ENCODE measurements at places on chromosomes 3 and 15. TPM values are rescaled to one million over a fixed set of nuclear protein-coding genes. Genes with fewer than 3 reads are reported as not detected.
A peak's percentile ranks its signal among the peaks of the same experiment; 100 is the strongest.

KBTBD12 gene
- total RNA-seq: not detected

GOLGA8T gene
- 2.6 TPM for total RNA-seq

LDHAL6B gene
- total RNA-seq: not detected

TRMT10C gene
- total RNA-seq: 22.8 TPM

GOLGA6L10 gene
- 4.2 TPM for total RNA-seq

IL1RAP gene
- 10.5 TPM for total RNA-seq

FOXB1 gene
- total RNA-seq: 0.74 TPM

COL8A1 gene
- total RNA-seq: not detected

DVL3 gene
- total RNA-seq: 39.9 TPM

GPR160 gene
- 9.7 TPM for total RNA-seq

CLASP2 gene
- 49.4 TPM for total RNA-seq

FOXL2NB gene
- total RNA-seq: not detected

VWA5B2 gene
- total RNA-seq: 0.25 TPM

DNA sequence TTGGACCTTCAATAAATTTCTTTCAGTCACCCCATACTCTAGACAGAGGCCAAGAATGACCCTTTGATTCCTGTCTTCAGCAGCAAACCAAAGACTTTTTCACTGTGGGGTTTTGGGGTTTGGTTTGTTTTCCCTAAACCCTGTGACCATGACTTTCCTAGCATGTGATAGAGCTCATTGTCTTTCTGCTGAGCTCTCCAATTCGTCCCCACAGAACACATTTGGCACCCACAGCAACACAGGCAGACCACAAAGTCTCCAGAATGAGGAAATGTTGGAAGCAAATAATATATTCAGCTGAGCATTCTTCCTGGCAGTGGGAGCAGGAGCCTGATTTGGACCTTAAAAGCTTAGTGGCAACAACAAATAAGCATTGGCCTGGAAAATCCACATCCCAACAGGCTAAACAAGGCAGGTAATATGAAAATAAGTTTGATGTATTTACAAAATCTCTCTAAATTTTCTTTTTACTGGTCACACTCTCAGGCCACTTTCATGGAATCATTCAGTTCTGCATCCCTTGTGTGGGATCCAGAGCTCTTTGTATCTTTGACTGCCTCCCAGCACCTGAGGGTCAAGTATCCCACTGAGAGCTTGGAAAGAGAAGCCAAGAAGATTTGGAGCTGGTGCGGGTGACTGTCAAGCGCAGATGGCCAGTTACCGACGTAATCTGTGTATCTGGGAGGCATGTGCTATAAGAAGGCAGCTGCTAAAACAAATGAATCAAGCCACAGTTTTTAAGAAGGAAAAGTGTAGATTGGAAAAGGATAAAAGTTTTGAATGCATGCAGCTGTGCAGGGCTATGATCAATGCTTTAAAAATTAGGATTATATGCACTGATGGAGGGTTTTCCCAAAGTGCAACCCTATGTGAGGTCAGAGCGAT, 36.5 kb upstream of the CPB1 start:
- DNase-seq: no peak

- no peak for DNase-seq
Observed at GRCh38 chr3:39808467-39809180, 785 bp upstream of the MYRIP start.

DNA sequence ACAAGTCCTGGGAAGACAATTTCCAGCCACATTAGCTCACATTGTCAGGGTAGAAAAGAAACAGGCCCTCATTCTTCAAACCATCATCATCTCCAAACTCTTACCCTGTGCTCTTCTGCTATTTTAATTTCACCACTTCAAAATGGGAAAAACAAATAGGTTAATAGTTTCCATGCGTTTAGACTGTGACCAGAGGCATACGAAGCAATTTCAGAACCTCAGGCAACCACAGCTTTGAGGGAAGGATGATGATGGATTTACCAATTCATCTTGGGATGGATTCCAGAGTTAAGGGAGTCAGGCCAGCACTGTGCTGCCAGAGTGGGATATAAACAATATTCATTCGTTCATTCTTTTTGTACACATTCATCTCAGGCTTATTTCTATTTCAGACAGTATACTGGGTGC, 307.8 kb upstream of the TPRG1 start:
- no peak for DNase-seq

- no peak for DNase-seq
Observed at GRCh38 chr15:50107157-50107556, 11.9 kb downstream of the ATP8B4 start.

DNA sequence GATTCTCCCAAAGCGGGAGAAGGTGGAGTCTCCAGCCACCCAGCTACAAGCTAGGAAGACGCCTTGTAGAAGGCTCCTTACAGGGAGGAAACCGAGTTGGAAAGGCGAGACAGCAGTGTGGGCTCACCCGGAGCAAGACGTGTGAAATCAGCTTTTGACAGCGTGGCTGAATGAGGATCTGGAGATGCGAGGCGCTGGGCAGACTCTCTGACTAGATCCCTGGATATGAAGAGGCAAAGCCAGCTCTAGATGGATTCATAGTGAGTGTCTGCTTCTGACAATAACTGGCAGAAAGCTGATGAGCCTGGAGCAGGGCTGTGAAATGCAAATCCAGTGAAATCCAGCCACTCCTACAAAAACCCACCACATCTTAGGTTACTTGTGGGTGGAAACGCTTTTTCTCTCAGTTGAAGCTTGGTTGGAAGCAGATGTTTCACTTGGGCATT, 41.0 kb downstream of the GOLGA6A start:
- DNase-seq: no peak

- DNase-seq: peak; percentile 84
Observed at GRCh38 chr15:31434588-31435260, 108.1 kb downstream of the KLF13 start.

DNA sequence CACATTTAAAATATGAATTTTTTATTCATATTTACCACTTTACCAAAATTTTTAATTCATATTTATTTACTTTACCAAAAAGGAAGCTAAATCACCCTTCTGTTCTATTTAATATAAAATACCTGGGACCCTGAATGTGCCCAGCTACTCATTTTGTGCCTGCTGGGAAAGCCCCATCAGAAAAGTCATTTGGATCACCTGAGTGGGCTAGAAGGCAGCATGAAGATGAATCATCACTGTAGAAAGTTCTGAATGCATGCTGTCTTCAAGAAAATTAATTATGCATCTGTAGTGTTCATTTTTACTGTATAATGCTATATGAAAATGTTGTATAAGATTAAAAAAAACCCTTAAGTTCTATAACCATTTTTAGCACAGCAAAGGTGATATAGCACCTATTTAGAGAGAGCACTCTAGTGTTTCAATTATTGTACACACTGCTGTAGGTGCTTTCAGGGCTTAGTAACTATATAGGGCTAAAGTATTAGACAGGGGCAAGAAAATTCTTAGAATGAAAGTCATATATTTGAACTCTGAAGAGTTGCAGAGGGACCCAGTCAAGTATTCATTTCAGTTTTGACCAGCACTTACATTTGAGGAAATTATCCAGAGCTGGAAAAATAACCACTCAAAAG, 175.1 kb downstream of the NFKBIZ start:
- no peak for DNase-seq

GRCh38 chr15:79310612-79310984, 314 bp upstream of the TMED3 start:
- DNase-seq: no peak

- no peak for DNase-seq
Observed at GRCh38 chr3:75272691-75273090, 391.4 kb upstream of the FRG2C start.

DNA sequence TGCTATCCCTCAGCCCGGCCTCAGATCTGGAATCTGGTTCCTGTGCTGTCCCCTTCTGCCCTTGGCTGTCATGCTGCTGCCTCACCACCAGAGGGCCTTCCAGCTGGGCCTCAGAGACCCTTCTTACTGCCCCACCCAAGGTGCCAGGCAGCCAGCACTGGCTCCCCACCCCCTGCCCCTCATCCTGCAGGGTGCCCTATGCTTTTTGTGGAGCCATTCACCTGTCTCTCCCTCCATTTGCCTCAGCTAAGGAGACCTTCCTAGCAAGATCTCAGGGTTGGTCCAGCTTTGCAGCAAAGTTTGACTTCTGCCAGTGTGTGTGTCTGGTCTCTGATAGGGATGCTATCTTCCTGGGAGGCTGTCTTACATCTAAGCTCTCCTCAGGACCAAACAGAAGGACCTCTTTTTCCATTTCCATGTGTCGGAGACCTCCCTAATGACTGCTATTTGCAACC, 1.9 kb upstream of the VWA5B2 start:
- DNase-seq: peak; percentile 62

DNA sequence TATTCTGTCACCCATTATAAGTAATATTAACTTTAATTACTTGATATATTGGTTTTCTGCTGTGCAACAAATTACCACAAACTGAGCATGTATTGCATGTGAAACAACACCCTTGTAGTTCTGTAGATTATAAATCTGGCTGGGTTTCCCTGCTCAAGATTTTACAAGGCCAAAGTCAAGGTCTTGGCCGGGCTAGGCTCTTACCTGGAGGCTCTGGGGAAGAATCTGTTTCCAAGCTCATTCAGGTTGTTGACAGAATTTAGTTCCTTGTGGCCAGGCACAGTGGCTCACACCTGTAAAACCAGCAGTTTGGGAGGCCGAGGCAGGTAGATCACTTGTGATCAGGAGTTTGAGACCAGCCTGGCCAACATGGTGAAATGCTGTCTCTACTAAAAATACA, 16.3 kb downstream of the TIMMDC1 start:
- DNase-seq: no peak

- DNase-seq: no peak
Observed at GRCh38 chr15:74603789-74604705, 11.6 kb upstream of the CLK3 start.

DNA sequence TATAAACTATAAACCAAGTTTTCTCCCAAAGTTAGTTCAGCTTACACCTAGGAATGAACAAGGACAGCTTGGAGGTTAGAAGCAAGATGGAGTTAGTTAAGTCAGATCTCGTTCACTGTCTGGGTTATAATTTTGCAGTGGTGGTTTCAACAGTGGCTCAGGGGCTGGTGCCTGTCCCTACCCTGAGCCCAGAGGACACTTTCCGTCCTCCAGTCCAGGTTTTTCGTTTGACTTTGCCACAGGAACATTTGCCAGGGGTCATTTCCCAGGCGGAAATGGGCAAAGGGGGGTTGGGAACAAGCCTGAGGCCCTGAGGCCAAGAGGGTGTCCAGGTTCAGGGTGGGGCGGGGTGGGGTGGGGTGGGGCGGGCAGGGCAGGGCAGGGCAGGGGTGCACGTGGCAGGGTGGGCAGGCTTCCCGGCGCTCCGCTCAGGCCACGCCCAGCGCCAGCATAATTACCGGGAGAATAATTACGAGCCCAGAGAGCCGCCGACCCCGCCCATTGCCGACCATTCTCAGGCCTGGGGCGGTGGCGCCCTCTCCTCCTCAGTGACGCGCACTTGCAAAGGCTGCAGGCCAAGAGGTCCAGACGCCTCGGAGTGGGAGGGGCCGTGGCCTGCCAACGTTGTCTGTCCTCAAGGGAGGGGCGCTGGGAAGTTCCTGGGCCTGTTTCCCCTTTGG, 70.4 kb downstream of the KLF13 start:
- DNase-seq: no peak

- DNase-seq: no peak
Observed at GRCh38 chr3:197465996-197466549, 89.7 kb downstream of the BDH1 start.

- no peak for DNase-seq
Observed at GRCh38 chr3:69250014-69250413, 127.6 kb upstream of the LMOD3 start.

GRCh38 chr15:93671387-93671943, 559.9 kb upstream of the MCTP2 start:
- DNase-seq: no peak

GRCh38 chr3:78077842-78078241, 1037.9 kb downstream of the ROBO2 start:
- DNase-seq: no peak

- DNase-seq: no peak
Observed at GRCh38 chr3:196641333-196642054, 2.0 kb downstream of the NRROS start.

DNA sequence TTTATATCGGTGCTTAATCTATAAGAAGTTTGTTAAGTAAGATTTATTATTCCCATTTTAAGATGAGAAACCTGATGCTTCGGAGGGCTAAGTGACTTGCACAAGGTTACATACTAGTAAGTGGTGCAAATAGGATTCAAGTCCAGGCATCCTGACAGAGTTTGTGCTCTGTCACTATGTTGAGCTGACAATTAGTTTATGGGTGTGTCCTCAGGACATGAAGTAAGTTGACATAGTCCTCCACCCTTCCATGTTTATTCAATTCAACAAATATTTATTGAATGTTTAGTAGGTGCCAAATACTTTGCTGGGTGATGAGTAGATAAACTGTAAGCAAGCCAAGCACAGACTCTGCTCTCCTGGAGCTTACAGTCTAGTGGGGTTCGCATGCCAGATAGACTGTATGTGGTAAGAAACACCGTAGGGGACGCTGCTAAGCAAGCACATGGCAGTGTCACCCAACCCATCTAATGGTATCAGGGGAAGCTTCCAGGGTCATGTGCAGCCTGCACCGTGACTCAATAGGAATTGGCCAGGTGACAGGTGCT, 342.7 kb upstream of the SATB1 start:
- no peak for DNase-seq

DNA sequence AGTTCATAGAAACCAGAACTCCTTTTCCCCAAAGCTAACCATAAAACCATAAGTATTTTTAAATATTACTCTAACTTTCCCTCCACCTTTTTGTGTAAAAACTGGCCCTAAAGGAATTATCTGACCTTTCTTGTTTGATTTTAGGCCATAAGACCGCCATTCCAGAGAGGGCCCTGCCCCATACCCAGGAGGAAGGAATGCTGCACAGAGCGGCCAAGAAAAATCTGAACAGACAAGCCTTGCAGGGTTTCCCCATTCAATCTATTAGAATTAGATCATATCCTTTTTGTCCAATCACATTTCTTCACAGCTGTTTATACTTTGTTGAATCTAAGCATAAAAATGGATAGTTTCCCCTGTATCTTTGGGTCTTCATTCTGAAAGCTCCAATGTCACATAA, 97.1 kb downstream of the B3GALNT1 start:
- no peak for DNase-seq
